ENCODE measurements at places on chromosomes 4 and X.
A peak's percentile ranks its signal among the peaks of the same experiment; 100 is the strongest.

DNA sequence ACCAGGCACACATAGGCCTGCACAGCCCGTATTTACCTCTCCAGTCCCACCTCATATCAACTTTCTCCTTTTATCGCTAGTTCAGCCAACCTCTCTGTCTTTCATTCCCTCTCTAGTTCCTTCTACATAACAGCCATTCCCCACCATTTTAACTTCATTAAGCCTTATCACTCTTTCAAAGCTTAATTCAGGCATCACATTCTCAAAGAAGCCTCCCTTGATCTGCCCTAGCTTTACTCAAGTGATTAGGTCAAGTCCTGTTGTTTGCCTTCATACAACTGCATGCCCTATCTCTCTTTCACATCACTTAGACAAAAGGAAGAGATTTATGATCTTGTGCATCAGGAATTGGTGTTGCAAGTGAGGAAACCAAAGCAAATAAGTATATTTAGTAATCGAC, 74.2 kb downstream of the ALPK1 start:
- H3K27ac ChIP-seq: no peak overlapping the region
- no peak overlapping the region for H3K4me3 ChIP-seq
- no peak for DNase-seq
- H3K27me3 ChIP-seq: no peaks in the 10 kb centered on the region
- peaks cover 6% of the 10 kb centered on the region for H3K36me3 ChIP-seq
- H3K4me1 ChIP-seq: no peaks in the 10 kb centered on the region

DNA sequence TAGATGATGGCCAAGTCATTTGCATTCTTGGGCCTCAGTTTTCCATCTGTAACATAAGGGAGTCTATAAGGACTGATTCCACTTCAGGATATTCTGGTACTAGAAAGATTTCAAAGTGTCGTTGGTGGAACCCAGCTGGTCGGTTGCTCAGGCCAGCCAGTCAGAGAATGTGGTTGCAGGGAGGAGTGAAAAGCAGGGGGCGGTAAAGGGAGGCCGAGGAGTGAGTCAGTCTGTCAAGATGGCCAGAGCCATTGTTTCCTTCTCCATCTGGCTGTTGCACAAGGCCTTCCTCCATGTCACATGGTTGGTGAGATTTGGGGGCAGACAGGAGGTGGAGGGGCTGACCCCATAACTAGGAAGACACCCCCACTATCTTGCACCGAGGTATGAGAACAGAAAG, 38.2 kb downstream of the STARD8 start:
- peak overlapping the region; percentile 81 for H3K27ac ChIP-seq
- H3K4me3 ChIP-seq: peak overlapping the region; percentile 84
- no peak for DNase-seq
- H3K27me3 ChIP-seq: no peaks in the 10 kb centered on the region
- peaks cover 38% of the 10 kb centered on the region for H3K4me1 ChIP-seq
- H3K36me3 ChIP-seq: no peaks in the 10 kb centered on the region

DNA sequence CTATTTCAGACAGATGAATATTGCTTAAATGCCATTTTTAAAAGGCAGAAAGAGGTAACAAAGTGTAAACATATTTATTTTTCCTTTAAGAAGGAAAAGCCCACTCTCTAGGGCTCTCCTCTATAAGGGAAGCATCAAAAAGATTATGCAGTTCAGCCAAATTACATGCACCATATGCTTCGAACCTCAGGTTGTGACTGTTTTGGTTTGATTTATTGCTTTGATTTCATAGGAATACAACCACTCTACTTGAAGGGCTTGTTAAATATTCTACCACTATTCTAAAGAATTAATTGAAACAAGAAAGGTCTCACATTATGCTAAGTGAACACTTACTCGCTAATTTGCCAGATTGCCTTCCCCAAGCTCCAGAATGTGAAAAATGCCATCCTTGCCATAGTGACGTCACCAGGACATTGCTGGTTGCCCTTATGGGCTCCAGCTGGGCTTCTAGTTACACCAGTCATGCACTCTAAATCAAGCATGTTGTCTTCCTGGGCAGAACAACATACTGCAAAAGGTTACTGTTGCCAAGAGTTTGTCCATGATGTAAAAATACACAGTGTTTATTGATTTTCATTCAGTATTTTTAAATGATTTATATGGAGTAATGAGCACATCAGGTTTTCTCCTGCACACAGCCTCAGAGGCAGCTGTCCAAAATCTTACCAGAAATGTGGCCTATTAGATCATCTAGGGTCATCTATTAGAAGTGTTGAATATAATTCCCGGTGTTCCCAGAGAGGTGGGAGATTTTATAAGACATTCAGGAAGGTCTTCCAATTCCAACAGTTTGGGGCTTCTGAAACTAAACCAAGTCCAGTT, 164.4 kb upstream of the RAPGEF2 start:
- no peak overlapping the region for H3K4me3 ChIP-seq
- no peak overlapping the region for H3K27ac ChIP-seq
- peaks cover 6% of the 10 kb centered on the region for H3K27me3 ChIP-seq
- DNase-seq: no peak

- peaks cover 23% of the 10 kb centered on the region for H3K27me3 ChIP-seq
- no peak overlapping the region for H3K27ac ChIP-seq
- no peaks in the 10 kb centered on the region for H3K36me3 ChIP-seq
- DNase-seq: no peak
- peaks cover 27% of the 10 kb centered on the region for H3K4me1 ChIP-seq
Observed at GRCh38 chr4:89108091-89108490, 3.2 kb upstream of the TIGD2 start.

- no peaks in the 10 kb centered on the region for H3K27me3 ChIP-seq
- no peak overlapping the region for H3K4me3 ChIP-seq
- H3K27ac ChIP-seq: no peak overlapping the region
- no peaks in the 10 kb centered on the region for H3K36me3 ChIP-seq
- DNase-seq: no peak
Observed at GRCh38 chrX:105781804-105782203, 40.5 kb upstream of the NRK start.

DNA sequence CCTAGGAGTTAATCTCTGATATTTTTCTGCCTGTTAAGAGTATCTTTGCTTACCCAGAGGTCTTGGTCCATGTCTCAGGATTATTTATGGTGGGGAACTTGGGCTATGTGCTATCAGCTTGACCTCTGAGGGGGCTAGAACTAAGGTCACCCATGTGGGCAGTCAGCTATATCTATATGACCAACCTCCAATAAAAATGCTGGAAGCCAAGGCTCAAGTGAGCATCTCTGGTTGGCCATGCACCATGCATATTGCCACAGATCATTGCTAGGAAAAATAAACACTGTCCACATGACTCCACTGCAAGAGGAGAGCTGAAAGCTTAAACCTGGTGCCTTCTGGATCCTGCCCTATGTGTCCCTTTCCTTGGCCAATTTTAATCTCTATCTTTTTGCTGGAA, 196.5 kb upstream of the SLC7A11 start:
- no peaks in the 10 kb centered on the region for H3K27me3 ChIP-seq
- no peaks in the 10 kb centered on the region for H3K4me1 ChIP-seq
- H3K4me3 ChIP-seq: no peak overlapping the region

- H3K36me3 ChIP-seq: no peaks in the 10 kb centered on the region
- no peak overlapping the region for H3K4me3 ChIP-seq
- no peak for DNase-seq
- H3K4me1 ChIP-seq: no peaks in the 10 kb centered on the region
Observed at GRCh38 chr4:125728568-125728967, 413.8 kb downstream of the FAT4 start.

DNA sequence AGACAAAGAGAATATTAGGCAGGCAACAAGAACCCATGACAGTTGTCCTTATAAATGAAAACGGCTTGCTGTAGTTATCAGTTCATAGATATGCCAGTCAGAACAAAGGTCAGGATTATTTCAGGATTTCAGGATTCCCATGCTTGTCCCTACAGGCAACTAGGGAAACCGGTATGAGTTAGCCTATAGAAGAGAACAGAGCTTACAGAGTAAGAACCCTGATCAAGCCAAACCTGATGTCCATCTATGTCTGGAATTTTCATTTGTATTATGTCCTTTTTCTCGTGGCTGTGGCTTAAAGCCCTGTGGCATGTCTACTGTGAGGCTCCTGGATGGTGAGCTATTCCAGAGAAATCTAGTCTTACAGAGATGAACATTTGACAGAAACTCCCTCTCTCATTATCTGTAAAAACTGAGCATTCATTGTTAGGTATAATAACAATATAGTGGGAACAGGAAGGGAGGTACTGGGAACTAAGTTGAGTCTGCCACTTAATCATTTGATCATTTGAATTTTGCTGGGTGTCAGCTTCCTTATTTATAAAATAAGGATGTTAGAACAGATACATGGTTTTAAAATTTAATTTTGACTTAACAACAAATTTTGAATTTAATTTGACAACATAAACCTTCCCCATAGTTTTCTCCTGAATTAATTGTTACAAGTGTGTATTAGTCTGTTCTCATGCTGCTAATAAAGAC, 129.5 kb upstream of the KLF3 start:
- H3K36me3 ChIP-seq: no peaks in the 10 kb centered on the region
- no peak overlapping the region for H3K4me3 ChIP-seq
- no peak for DNase-seq
- peaks cover 20% of the 10 kb centered on the region for H3K27me3 ChIP-seq
- H3K27ac ChIP-seq: no peak overlapping the region
- H3K4me1 ChIP-seq: peaks cover 29% of the 10 kb centered on the region

DNA sequence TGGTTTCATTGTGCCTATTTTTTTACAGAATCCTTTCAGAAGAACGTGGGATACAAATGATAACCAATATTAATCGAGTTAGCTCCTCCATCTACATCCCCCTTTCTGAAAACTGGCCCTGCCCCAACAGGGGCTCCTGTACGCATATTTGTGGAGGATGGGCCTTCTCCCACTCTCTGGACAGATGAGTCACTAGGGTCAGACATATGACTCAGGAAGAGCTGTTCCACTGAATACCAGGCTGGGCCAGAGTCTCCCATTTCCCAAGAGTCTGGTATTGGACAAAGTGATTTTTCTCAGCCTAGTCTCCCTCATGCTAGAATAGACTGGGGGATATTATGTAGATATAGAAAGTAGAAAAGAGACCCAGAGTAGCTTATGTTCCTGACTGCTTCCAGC, 142.4 kb downstream of the TSPAN5 start:
- H3K4me1 ChIP-seq: peaks cover 79% of the 10 kb centered on the region
- H3K27ac ChIP-seq: peak overlapping the region; percentile 9
- no peaks in the 10 kb centered on the region for H3K27me3 ChIP-seq
- DNase-seq: no peak
- H3K4me3 ChIP-seq: peak overlapping the region; percentile 57
- H3K36me3 ChIP-seq: peaks cover 29% of the 10 kb centered on the region

DNA sequence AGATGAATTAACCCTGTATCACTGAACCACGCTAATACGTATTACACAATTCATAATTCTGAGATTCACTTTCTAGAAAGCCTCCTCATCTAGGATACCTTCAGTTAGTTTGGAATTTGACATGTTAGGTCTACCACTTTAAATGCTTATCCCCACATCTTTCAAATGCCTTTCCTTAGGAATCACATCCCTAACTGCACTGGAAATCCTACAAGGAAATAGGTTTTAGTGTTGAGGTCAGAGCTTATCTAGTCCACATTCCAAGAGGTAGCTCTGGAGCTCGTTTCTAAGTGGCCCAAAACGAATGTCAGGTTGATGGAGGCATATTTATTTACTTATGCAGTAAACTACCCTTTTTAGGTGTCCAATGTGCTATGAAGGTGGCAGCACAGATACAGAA, 18.0 kb downstream of the PDHA1 start:
- H3K4me3 ChIP-seq: no peak overlapping the region
- no peak overlapping the region for H3K27ac ChIP-seq
- no peaks in the 10 kb centered on the region for H3K4me1 ChIP-seq

GRCh38 chrX:37796805-37797204, 16.9 kb downstream of the CYBB start:
- no peaks in the 10 kb centered on the region for H3K36me3 ChIP-seq
- peaks cover 12% of the 10 kb centered on the region for H3K4me1 ChIP-seq
- no peak overlapping the region for H3K4me3 ChIP-seq
- H3K27ac ChIP-seq: no peak overlapping the region
- no peaks in the 10 kb centered on the region for H3K27me3 ChIP-seq
- no peak for DNase-seq

GRCh38 chr4:189988877-189989431, 38.1 kb downstream of the FRG2 start:
- peaks cover 3% of the 10 kb centered on the region for H3K27me3 ChIP-seq
- no peak overlapping the region for H3K27ac ChIP-seq
- no peak for DNase-seq
- H3K4me3 ChIP-seq: no peak overlapping the region
- no peaks in the 10 kb centered on the region for H3K36me3 ChIP-seq

DNA sequence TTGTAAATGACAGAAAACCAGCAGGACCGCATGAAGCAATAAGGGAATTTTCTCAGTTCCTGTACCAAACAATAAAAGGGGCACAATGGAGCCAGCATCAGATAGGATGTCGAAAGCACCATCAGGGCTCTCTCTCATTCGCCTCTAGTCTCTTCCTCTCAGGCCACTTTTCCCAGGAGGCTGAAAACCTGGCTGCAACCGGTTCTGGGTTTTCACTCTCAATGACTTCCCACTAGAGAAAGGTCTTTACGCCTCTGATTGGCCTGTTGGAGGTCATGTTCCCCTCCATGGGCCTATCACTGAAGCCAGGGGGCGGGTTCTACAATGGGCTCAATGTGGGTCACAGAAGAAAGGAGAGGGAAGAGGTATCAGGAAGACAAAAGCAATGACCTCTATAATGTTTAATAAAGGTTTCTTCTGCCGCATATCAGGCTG, 29.3 kb downstream of the ZNF827 start:
- H3K4me1 ChIP-seq: no peaks in the 10 kb centered on the region
- H3K4me3 ChIP-seq: no peak overlapping the region
- DNase-seq: no peak
- peaks cover 2% of the 10 kb centered on the region for H3K36me3 ChIP-seq
- no peak overlapping the region for H3K27ac ChIP-seq
- H3K27me3 ChIP-seq: no peaks in the 10 kb centered on the region

DNA sequence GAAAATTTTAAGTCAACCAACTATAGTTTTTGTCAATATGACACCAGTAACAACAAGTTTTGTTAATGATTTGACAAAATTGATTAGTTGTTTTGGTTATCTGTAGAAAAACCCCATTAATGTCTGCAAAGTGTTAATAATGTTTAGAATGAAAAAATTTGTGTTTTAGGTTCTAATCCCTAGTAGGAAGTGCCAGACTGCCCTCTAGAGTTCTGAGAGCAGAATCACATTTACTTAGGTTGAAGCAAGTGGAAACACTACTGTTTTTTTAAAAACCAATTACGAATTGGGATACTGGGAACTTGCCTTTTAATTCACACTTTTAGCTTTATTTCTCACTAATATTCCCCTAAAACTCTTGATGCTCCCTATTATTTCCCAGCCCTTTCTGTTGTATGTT, 101.1 kb upstream of the CYLC1 start:
- H3K36me3 ChIP-seq: no peaks in the 10 kb centered on the region
- no peak for DNase-seq
- no peak overlapping the region for H3K4me3 ChIP-seq
- no peaks in the 10 kb centered on the region for H3K27me3 ChIP-seq
- H3K4me1 ChIP-seq: no peaks in the 10 kb centered on the region

- H3K4me3 ChIP-seq: no peak overlapping the region
- no peak overlapping the region for H3K27ac ChIP-seq
- peaks cover 1% of the 10 kb centered on the region for H3K27me3 ChIP-seq
- peak; percentile 20 for DNase-seq
Observed at GRCh38 chrX:37755025-37755424, 24.8 kb upstream of the CYBB start.

DNA sequence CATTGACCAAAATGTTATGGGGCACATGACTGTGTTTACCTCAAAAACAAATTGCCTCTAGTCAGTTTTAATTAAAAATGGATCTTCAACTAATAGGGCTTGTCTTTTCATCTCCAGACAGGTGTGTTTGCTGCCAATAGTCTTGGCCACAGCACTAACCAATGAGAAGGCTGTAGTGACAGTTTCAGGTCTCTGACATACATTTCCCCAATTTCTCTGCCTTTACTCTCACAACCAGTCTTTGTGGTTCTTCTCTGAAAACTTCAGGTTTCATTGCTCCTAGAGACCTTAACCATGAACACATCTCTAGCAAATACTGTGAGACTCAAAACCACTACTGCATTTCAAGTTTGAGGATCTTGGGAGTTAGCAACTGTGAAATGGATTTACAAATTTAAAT, 3.5 kb upstream of the EDNRA start:
- no peaks in the 10 kb centered on the region for H3K36me3 ChIP-seq
- no peak overlapping the region for H3K27ac ChIP-seq
- H3K27me3 ChIP-seq: peaks cover 23% of the 10 kb centered on the region
